ENCODE measurements at places on chromosomes 1 and 21. TPM values are rescaled to one million over a fixed set of nuclear protein-coding genes. Genes with fewer than 3 reads are reported as not detected.

RUNX3 gene
- total RNA-seq, result 180 TPM

GRCh38 chr1:59195151-59195550, 101.7 kb upstream of the FGGY start:
- no peak overlapping the region for H3K4me3 ChIP-seq
- no peaks in the 10 kb centered on the region for H3K36me3 ChIP-seq
- peaks cover 2% of the 10 kb centered on the region for H3K27me3 ChIP-seq
- H3K4me1 ChIP-seq, result no peaks in the 10 kb centered on the region
- no peak overlapping the region for H3K27ac ChIP-seq

GRCh38 chr1:158998037-158998780, 11.5 kb upstream of the IFI16 start:
- peaks cover 25% of the 10 kb centered on the region for H3K4me1 ChIP-seq
- peaks cover 6% of the 10 kb centered on the region for H3K36me3 ChIP-seq
- no peak for DNase-seq
- no peaks in the 10 kb centered on the region for H3K27me3 ChIP-seq
- H3K4me3 ChIP-seq, result no peak overlapping the region
- H3K27ac ChIP-seq, result peak overlapping the region; percentile 78

C21orf91 gene
- 32.5 TPM for total RNA-seq

- no peaks in the 10 kb centered on the region for H3K36me3 ChIP-seq
- no peaks in the 10 kb centered on the region for H3K4me1 ChIP-seq
- no peak overlapping the region for H3K4me3 ChIP-seq
- DNase-seq, result no peak
Observed at GRCh38 chr1:118486199-118486598, 301.2 kb upstream of the SPAG17 start.

DNA sequence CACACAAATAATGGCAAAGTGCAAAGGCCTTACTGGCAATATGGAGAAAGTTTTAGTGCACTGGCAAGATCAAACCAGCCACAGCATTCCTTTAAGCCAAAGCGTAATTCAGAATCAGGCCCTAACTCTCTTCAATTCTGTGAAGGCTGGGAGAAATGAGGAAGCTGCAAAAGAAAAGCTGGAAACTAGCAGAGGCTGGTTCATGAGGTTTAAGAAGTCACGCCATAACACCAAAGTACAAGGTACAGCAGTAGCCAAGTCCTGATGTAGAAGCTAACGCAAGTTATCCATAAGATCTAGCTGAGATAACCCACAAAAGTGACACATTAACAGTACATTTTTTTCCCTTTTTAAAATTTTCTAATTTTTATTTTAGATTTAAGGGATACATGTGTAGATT, 57.1 kb downstream of the SLC27A3 start:
- peaks cover 21% of the 10 kb centered on the region for H3K36me3 ChIP-seq
- H3K27me3 ChIP-seq, result no peaks in the 10 kb centered on the region
- H3K4me1 ChIP-seq, result peaks cover 27% of the 10 kb centered on the region
- no peak for DNase-seq

NTMT2 gene
- total RNA-seq, result not detected

GRCh38 chr1:245483247-245483646, 328.5 kb downstream of the KIF26B start:
- H3K4me3 ChIP-seq, result no peak overlapping the region
- no peak for DNase-seq
- H3K4me1 ChIP-seq, result no peaks in the 10 kb centered on the region

GRCh38 chr1:43556782-43557181, 26.1 kb downstream of the PTPRF start:
- H3K27ac ChIP-seq, result no peak overlapping the region
- no peaks in the 10 kb centered on the region for H3K36me3 ChIP-seq
- no peak overlapping the region for H3K4me3 ChIP-seq
- no peak for DNase-seq

GRCh38 chr1:12006167-12006921, 13.0 kb upstream of the MIIP start:
- peaks cover 55% of the 10 kb centered on the region for H3K36me3 ChIP-seq
- no peaks in the 10 kb centered on the region for H3K27me3 ChIP-seq
- no peak overlapping the region for H3K27ac ChIP-seq
- no peak for DNase-seq

DNA sequence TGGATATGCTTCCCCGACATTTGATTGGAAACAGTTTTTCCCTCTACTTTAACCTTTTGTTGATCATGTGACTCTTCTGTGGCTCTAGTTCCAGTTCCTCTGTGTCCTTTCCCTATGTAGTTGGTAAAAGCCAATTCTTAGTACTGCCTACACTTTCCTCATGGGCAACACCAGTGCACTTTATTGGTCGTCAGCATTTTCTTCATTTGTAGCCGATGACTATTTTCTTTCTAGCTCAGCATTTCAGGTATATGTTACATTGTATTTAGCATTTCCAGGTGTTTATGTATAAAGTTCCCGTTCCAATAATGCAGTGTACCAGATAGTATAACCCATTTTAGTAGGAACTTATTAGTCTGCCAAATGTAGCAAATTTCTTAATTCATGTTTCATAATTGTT, 27.6 kb upstream of the B3GALT2 start:
- H3K36me3 ChIP-seq, result peaks cover 62% of the 10 kb centered on the region
- no peak overlapping the region for H3K4me3 ChIP-seq
- H3K27ac ChIP-seq, result no peak overlapping the region
- H3K4me1 ChIP-seq, result peaks cover 16% of the 10 kb centered on the region
- H3K27me3 ChIP-seq, result no peaks in the 10 kb centered on the region

DNA sequence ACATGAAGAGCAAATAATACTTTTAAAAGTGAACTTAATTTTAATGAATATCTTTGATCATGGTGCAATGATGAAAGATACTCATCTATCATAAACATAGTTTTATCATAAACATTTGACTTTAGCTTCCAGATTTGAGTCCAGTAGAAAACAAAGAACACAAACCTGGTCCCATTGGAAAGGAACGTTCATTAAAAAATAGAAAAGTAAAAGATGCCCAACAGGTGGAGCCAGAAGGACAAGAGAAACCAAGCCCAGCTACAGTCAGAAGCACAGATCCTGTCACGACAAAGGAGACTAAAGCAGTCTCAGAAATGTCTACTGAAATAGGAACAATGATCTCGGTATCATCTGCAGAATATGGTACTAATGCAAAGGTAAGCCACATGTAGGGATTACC, 55.6 kb upstream of the MYOCOS start:
- H3K27ac ChIP-seq, result no peak overlapping the region
- DNase-seq, result no peak
- peaks cover 31% of the 10 kb centered on the region for H3K36me3 ChIP-seq
- H3K27me3 ChIP-seq, result no peaks in the 10 kb centered on the region
- H3K4me1 ChIP-seq, result peaks cover 9% of the 10 kb centered on the region

SKI gene
- total RNA-seq, result 28.3 TPM

SLC26A9 gene
- total RNA-seq, result not detected

FCGR3A gene
- 0.27 TPM for total RNA-seq

DNA sequence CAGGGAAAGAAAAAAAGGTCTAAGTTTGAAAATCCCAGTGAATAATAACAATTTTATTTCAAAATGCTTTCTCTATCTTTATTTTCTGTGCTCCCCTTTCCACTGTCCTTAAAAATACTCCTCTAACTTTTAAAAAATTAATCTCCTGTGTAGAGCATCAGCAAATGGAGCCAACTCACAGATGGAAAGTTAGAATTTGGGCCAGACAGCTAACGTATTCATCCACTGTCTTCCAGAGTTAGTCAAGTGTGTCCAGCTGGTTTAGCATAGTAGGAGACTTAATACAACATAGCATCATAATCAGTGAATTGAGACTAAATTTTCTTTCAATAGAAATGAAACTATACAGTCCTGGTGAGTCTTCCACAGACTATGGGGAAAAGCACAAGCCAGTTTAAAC, 419.0 kb upstream of the LRRC7 start:
- H3K27me3 ChIP-seq, result no peaks in the 10 kb centered on the region
- DNase-seq, result no peak
- H3K36me3 ChIP-seq, result no peaks in the 10 kb centered on the region
- H3K4me1 ChIP-seq, result no peaks in the 10 kb centered on the region

KCND3 gene
- total RNA-seq, result not detected

Measured in activated CD8-positive, alpha-beta T cell treated with anti-CD3 and anti-CD28 coated beads for 36 hours (primary cell).